NCI-H748 treated with DMSO at 0.1 percent for 48 hours (cell line): ENCODE measurements at places on chromosomes 1 and 21.

DNA sequence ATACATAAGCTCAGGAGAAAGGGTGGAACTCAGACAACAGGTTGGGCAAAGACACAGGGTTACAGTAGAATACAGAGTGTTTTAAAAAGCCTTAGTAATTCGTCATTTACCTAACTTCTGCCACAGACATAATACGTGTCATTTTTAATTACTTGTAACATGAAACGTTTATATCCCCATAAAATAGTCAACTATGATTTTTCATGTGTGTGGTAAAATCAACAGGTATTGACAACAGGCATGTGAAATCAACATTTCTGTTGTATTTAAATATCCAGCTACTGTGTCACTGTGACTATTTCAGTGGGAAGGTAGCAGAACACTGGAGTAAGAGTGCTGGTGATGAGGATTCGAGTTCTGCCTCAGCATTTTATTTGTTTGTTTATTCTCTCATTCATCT is 5.7 kb downstream of the FAM163A start:
- no peak for DNase-seq

GRCh38 chr1:242535986-242536385 is 11.5 kb upstream of the PLD5 start:
- DNase-seq = no peak

DNA sequence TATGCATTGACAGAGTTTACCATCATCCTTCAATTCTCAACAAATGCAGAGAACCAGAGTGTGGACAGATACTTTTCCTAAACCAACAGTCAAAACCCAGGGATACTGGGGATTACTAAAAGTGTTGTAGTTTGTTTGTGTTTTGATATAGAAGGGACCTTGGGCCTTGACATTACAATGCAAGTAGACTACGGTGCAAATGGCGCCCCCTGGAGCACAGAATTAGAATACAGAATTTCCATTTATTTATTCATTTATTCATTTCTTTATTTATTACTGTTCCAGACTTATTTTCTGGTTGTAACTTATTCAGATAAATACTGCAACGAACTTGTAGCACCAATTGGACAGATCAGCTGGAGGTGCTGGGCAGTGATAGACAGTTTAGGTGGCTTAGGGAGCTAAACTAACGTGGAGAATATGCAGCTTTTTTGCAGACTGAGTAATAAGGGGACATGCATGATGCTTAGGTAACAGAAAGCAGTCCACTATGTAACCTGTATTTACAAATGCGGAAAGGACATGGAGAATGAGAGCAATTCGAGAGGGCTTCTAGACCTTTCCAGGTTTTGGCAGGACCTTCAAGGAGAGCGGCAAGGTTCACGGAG is 42.6 kb downstream of the KIRREL1 start:
- DNase-seq = no peak

DNA sequence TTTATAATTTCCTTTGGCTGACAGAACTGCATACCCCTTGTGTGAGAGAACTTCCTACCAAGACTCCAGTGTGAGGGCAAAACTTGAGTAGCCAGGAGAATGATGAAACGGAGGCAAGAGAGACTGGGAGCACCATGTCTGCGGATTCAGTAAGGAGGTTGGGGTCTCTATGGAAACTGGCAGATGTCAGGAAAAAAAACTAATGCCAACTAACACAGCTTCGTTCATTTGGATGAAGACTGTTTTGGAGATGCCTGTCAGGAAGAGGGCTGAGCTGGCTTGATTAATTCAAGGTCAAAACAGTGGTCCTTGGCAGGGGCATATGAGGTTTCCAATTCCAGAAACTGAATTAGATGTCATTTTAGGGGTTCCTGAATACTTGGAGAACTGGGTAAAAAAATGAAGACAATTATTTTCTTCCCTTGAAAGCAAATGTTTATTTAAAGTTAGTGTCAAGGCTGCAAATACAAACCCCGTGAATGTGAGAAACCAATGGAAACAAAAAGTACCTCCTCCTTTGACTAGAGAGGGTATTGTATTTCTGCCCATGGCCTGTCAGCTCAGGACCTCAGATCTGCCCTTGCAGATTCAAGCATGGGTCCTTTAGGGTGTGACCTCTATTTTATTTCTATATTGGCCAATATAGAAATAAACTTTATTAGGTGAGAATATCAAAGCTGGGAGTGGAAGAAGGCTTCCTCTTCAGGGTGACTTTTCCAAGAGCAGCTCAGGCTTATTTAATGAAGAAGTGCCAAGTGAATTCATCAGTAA is 110.5 kb downstream of the MAST2 start:
- DNase-seq = no peak

- no peak for DNase-seq
Observed at GRCh38 chr1:198179556-198179981, 22.8 kb downstream of the NEK7 start.
